Astrocyte (in vitro differentiated cells and primary cell): ENCODE measurements at places on chromosomes 12 and 14. TPM values are rescaled to one million over a fixed set of nuclear protein-coding genes. Genes with fewer than 3 reads are reported as not detected.

Gene ERP27
- total RNA-seq, result 0.29 and 1.0 TPM in 2 replicates

Gene GLIPR1L1
- not detected in 2 replicates for total RNA-seq

Gene PTPRB
- total RNA-seq, result 2.2 and 2.5 TPM in 2 replicates

Gene CCDC184
- 3.3 and 3.5 TPM in 2 replicates for total RNA-seq

Gene TAS2R46
- total RNA-seq, result 0.57 and 0.96 TPM in 2 replicates

Gene CCDC196
- not detected in 2 replicates for total RNA-seq

Gene KLHL33
- 0.07 TPM in 1 of 2 replicates, not detected in the other for total RNA-seq

Gene TEX52
- not detected in 2 replicates for total RNA-seq

Gene MANSC1
- 2.5 and 2.9 TPM in 2 replicates for total RNA-seq

Gene KRT76
- not detected in 2 replicates for total RNA-seq

Gene C12orf54
- 1.2 and 1.8 TPM in 2 replicates for total RNA-seq

Gene BCL11B
- total RNA-seq, result 1.1 and 2.0 TPM in 2 replicates

Gene LHX5
- 0.25 TPM in 1 of 2 replicates, not detected in the other for total RNA-seq

Gene EXOC3L4
- total RNA-seq, result not detected in 2 replicates

Gene CABP1
- total RNA-seq, result 0.19 and 0.30 TPM in 2 replicates

Gene DLGAP5
- total RNA-seq, result 2.2 and 5.4 TPM in 2 replicates

Gene ATXN7L3B
- 30.6 and 31.1 TPM in 2 replicates for total RNA-seq

Gene ARMH4
- total RNA-seq, result 19.3 and 22.7 TPM in 2 replicates

Gene SYCP3
- total RNA-seq, result not detected in 2 replicates
